CD8-positive, alpha-beta memory T cell (primary cell): ENCODE measurements at places on chromosomes 5 and 9. TPM values are rescaled to one million over a fixed set of nuclear protein-coding genes. Genes with fewer than 3 reads are reported as not detected.

The ANGPTL2 gene
- total RNA-seq, result not detected

The TMEM215 gene
- total RNA-seq, result not detected

The SPARC gene
- total RNA-seq, result 0.22 TPM

The IL17B gene
- not detected for total RNA-seq

- H3K27ac ChIP-seq, result no peak overlapping the region
- H3K36me3 ChIP-seq, result peaks cover 12% of the 10 kb centered on the region
- H3K27me3 ChIP-seq, result no peaks in the 10 kb centered on the region
- no peak overlapping the region for H3K4me3 ChIP-seq
- DNase-seq, result no peak
These were observed 14.0 kb downstream of the BOD1 start for GRCh38 chr5:173602423-173602822.

DNA sequence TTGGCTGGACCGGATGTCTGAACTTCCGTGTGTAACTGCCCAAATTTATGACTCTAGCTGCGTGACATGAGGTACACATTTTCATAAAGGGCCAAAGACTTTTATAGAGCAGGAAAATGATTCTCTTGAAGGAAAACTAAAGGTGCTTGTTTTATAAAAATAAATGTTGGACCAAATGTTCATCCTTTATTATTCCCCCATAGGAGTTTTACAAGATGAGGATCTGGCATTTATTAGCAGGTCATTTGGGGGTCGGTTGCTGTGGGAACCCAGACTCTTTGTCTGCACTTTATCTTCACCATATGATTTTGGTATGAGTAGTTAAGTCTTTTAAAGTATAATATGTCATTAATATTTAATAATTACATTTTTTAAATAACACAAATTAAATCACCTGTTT is 571.2 kb downstream of the EFNA5 start:
- H3K4me1 ChIP-seq, result no peaks in the 10 kb centered on the region
- no peak overlapping the region for H3K4me3 ChIP-seq
- H3K27ac ChIP-seq, result no peak overlapping the region
- no peaks in the 10 kb centered on the region for H3K36me3 ChIP-seq

GRCh38 chr5:17019324-17019723 is 83.2 kb upstream of the MYO10 start:
- no peaks in the 10 kb centered on the region for H3K36me3 ChIP-seq
- H3K4me3 ChIP-seq, result no peak overlapping the region
- no peaks in the 10 kb centered on the region for H3K27me3 ChIP-seq
- no peak for DNase-seq
- no peaks in the 10 kb centered on the region for H3K4me1 ChIP-seq
- H3K27ac ChIP-seq, result no peak overlapping the region

GRCh38 chr9:108897324-108898096 is 35.4 kb downstream of the ACTL7A start:
- no peaks in the 10 kb centered on the region for H3K27me3 ChIP-seq
- no peak overlapping the region for H3K4me3 ChIP-seq
- no peak for DNase-seq
- H3K36me3 ChIP-seq, result peaks cover 55% of the 10 kb centered on the region
- no peak overlapping the region for H3K27ac ChIP-seq

DNA sequence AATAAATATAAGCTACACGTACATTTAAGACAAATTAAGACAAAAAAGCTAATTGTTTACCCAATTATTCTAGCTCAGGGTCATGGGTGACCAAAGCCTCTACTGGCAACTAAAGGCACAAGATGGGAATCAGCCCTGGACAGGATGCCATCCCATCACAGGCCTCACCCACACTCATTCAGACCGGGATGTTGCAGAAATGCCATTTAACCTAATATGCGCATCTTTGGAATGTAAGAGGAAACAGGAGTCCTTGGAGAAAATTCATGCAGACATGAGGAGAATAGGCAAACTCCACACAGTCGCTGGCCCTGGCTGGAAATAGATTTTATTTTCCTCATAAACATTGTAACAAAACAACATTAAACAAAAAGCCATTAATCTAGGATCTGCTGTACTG is 2003.8 kb upstream of the CDH9 start:
- no peak for DNase-seq
- no peak overlapping the region for H3K4me3 ChIP-seq
- H3K27me3 ChIP-seq, result no peaks in the 10 kb centered on the region
- no peaks in the 10 kb centered on the region for H3K4me1 ChIP-seq

DNA sequence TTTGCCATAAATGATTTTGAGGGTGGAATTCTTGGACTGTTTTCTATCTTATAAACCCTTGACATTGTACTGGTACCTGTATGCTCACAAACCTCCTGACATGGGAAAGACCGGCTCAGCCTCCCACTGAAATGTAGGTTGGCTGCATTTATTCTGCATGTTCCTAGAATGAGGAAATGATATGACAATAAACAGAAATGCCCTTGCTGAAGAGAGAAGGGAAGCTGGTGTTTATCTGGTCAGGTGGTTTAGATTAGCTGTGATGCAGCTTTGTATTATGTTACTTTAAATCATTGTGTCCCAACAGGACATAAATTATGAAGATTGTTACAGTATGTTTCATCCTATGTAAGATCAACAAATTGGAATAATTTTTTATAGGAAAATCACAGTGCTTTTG is 23.1 kb upstream of the CATSPER3 start:
- no peak overlapping the region for H3K27ac ChIP-seq
- no peaks in the 10 kb centered on the region for H3K36me3 ChIP-seq
- DNase-seq, result no peak
- no peak overlapping the region for H3K4me3 ChIP-seq

DNA sequence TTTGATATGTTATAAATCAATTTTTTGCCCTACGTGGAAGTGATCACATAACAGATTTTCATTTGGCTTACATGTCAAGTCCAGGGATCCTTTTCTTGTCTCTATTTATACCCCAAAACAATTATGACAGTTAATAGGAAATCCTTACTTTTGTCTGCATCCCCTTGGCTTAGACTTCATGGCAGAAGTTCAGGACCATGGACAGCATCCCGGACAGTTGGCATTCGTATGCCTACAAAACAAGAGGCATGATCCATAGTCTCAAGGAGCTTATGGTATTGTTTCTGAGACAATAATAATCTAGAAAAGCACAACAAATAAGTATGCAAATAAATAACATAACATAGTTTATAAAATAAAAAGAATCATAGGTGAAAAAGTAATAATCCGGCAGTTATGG is 214.3 kb upstream of the GRIA1 start:
- H3K4me1 ChIP-seq, result no peaks in the 10 kb centered on the region
- no peak overlapping the region for H3K4me3 ChIP-seq

- no peak for DNase-seq
- no peak overlapping the region for H3K27ac ChIP-seq
- H3K36me3 ChIP-seq, result no peaks in the 10 kb centered on the region
These were observed 126.6 kb upstream of the HMHB1 start for GRCh38 chr5:143685246-143685815.

- no peaks in the 10 kb centered on the region for H3K27me3 ChIP-seq
- H3K4me1 ChIP-seq, result peaks cover 62% of the 10 kb centered on the region
- no peaks in the 10 kb centered on the region for H3K36me3 ChIP-seq
- no peak overlapping the region for H3K27ac ChIP-seq
- DNase-seq, result no peak
- no peak overlapping the region for H3K4me3 ChIP-seq
These were observed 117.4 kb downstream of the MLLT3 start for GRCh38 chr9:20504930-20505329.

- H3K27ac ChIP-seq, result no peak overlapping the region
- no peaks in the 10 kb centered on the region for H3K27me3 ChIP-seq
- DNase-seq, result no peak
- no peak overlapping the region for H3K4me3 ChIP-seq
- H3K36me3 ChIP-seq, result no peaks in the 10 kb centered on the region
- H3K4me1 ChIP-seq, result no peaks in the 10 kb centered on the region
These were observed 101.7 kb upstream of the FST start for GRCh38 chr5:53378590-53379247.

DNA sequence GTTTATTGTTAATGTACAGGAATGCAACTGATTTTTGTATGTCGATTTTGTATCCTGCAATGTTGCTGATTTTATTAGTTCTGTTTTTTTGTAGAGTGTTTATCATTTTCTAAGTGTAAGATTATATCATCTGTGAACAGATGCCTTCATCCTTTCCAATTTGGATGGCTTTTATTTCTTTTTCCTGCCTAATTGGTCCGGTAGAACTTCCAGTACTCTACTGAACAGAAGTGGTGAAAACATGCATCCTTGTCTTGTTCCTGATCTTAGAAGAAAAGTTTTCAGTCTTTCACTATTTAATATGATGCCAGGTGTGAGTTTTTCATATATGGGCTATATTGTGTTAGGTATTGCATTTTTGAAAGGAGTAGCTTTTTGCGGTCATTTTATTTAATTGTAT is 42.5 kb upstream of the ZFR start:
- H3K27me3 ChIP-seq, result no peaks in the 10 kb centered on the region
- no peak for DNase-seq
- H3K27ac ChIP-seq, result no peak overlapping the region
- H3K36me3 ChIP-seq, result no peaks in the 10 kb centered on the region

DNA sequence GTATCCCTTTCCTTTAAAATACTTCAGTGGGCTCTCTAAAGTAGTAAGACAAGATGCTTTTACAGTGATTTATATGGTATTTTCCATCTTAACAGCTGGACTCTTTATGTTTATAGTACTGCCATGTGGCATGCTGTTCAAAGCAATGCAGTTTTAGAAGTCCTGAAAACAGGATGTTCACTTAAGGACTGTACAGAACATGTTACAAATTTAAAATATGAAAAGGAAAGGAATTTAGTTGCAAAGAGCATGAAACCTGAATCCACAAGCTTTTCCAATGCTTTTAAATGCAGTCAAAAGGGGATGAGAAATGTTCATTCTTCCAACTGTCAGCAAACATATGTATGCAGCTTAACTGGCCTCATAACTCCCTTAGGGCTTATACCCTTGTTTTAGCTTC is 580.2 kb downstream of the EFNA5 start:
- no peak overlapping the region for H3K4me3 ChIP-seq
- H3K27ac ChIP-seq, result no peak overlapping the region
- DNase-seq, result no peak
- H3K36me3 ChIP-seq, result no peaks in the 10 kb centered on the region
- no peaks in the 10 kb centered on the region for H3K27me3 ChIP-seq

DNA sequence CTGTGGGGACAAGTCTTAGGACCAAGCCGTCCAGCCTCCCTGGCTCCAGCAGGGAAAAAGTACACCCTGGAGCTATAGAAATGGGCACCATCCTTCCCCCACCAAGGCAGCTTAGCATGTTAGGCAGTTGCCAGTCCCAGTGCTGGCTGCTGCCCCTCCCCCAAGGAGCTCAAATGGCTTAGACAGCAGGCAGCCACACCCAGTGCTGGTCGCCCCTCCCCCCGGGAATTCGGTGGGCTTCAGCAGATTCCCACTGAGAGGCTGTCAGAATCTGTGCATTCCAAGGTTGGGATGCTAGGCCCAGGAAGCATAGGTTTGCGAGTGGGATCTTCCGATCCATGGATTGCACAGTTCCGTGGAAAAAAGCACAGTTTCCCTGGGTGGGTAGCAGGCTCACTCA is 105.2 kb upstream of the ITGA1 start:
- no peaks in the 10 kb centered on the region for H3K27me3 ChIP-seq
- no peak overlapping the region for H3K4me3 ChIP-seq
- DNase-seq, result no peak

- H3K27ac ChIP-seq, result no peak overlapping the region
- H3K27me3 ChIP-seq, result no peaks in the 10 kb centered on the region
- H3K4me1 ChIP-seq, result no peaks in the 10 kb centered on the region
- H3K36me3 ChIP-seq, result peaks cover 44% of the 10 kb centered on the region
- no peak for DNase-seq
These were observed 16.9 kb downstream of the PHF19 start for GRCh38 chr9:120860083-120860482.

DNA sequence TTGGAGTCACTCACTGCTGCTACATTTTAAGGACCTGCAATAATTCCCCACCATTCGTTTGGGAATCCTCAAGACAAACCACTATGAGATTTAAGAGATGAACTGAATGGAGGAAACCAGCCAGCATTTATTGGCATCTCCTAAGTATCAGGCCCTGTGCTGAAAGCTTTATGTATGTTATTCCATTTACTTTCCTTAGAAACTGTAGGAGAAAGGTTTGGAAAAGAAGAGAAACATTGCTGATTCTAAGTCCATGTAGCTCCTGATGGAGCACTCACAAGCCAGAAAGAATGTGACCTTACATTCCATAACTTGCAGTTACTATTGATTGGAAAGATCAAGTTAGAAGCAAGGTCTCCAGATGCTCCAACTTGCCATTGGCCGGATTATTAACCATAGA is 267.4 kb downstream of the GAS1 start:
- H3K4me1 ChIP-seq, result no peaks in the 10 kb centered on the region
- H3K27me3 ChIP-seq, result no peaks in the 10 kb centered on the region
- no peak overlapping the region for H3K4me3 ChIP-seq
- H3K27ac ChIP-seq, result no peak overlapping the region
- DNase-seq, result no peak

DNA sequence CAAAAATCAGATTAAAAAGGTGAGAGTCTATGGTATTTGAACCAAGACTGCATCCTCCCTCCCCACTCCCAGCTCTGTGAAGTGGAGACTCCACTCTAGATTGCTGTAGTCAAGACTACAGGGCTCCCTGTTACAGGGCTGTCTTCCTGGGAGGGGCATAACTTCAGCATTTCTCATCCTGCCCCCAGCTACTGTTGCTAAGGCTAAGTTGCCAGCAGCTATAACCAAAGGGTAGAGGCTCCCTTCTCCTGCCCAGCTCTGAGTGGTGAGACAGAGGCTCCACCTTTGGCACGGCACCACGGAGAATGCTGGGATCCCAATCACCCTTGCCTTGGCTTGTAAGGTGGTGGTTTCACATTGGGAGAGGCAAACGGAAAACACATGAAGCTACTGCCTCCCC is 39.2 kb upstream of the GCNT4 start:
- no peaks in the 10 kb centered on the region for H3K4me1 ChIP-seq
- no peak overlapping the region for H3K27ac ChIP-seq
- H3K4me3 ChIP-seq, result no peak overlapping the region
- H3K27me3 ChIP-seq, result no peaks in the 10 kb centered on the region
- no peak for DNase-seq
- no peaks in the 10 kb centered on the region for H3K36me3 ChIP-seq

- no peak for DNase-seq
- H3K4me1 ChIP-seq, result peaks cover 16% of the 10 kb centered on the region
- no peaks in the 10 kb centered on the region for H3K27me3 ChIP-seq
- no peak overlapping the region for H3K27ac ChIP-seq
- no peak overlapping the region for H3K4me3 ChIP-seq
- H3K36me3 ChIP-seq, result no peaks in the 10 kb centered on the region
These were observed 85.9 kb upstream of the PARP8 start for GRCh38 chr5:50580506-50580905.
